ENCODE measurements at places on chromosomes 7 and 10. TPM values are rescaled to one million over a fixed set of nuclear protein-coding genes. Genes with fewer than 3 reads are reported as not detected.

SYT15B gene
- 0.61 TPM for polyA plus RNA-seq

TRPV6 gene
- not detected for polyA plus RNA-seq

MYH16 gene
- polyA plus RNA-seq, result not detected

EVX1 gene
- 0.27 TPM for polyA plus RNA-seq

ZNF25 gene
- 5.3 TPM for polyA plus RNA-seq

GRB10 gene
- 87.4 TPM for polyA plus RNA-seq

CYP2C8 gene
- not detected for polyA plus RNA-seq

SVOPL gene
- not detected for polyA plus RNA-seq

TUBAL3 gene
- 0.24 TPM for polyA plus RNA-seq
